ENCODE measurements at places on chromosomes 6 and 20. TPM values are rescaled to one million over a fixed set of nuclear protein-coding genes. Genes with fewer than 3 reads are reported as not detected.

- DNase-seq = no peak
Observed at GRCh38 chr6:3151691-3152090, 5.7 kb downstream of the TUBB2A start.

DNA sequence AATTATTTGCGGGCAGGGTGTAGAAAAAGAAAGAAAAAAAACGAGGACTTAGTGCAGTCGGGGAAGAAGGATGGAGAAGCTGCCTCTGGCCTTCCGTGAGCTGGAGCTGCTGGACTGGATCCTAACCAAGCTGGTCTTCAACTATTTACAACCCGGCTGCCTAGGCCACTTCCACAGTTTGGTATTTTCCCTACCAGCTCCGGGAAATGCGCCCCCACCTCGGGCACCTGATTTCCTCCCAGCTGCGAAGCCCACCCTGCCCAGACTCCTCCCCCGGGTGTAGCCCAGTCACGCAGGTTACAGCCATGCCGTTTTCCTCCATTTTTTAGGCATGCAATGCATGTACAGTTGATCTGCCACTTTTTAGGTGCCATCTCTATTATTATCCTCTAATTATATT is 21.2 kb downstream of the THEMIS start:
- DNase-seq = peak; percentile 34

LY6G6C gene
- 0.66 TPM for total RNA-seq

HLA-DOB gene
- total RNA-seq = 0.79 TPM

C6orf58 gene
- total RNA-seq = not detected

GRCh38 chr6:77178821-77179220 is 284.5 kb downstream of the HTR1B start:
- peak; percentile 29 for DNase-seq

GRCh38 chr20:10584371-10584770 is 89.4 kb downstream of the JAG1 start:
- DNase-seq = no peak

DNA sequence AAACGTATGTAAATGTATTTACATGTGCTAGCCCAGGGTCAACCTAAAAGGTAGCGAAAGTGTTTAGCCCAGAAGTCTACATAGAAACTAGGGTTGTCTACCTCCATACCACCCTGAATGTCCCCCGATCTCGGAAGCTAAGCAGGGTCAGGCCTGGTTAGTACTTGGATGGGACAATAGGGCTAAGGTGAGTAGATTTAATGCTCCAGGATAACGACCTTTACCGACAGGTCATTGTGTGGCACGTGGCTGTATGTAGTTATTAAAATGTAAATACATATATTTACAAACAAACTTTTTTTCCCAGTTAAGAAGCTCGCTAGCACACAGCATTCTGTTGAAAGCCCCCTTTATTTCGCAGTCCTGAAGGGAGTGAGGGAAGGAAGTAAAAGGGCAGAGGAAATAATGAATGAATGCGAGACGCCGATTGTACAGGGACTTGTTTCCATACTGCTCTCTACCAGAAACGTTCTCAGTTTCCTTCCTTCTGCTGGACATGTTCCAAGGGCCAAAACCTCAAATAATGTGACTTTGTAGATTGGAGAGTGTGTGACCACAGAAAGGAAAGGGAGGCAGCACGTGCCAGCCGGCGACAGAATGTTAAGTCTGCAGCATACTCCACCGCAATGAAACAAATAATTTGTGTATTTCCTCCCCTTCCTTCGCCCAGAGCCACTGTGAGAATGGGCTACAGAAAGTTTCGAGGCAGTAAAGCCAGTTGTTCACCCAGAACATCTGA is 612 bp downstream of the ADAT2 start:
- peak; percentile 26 for DNase-seq

NHSL1 gene
- total RNA-seq = 28.7 TPM
